Stimulated activated CD8-positive, alpha-beta memory T cell treated with anti-CD3 and anti-CD28 coated beads, Interleukin-15, amount 100 ng/mL, for 4 hours (primary cell): ENCODE measurements at places on chromosomes 5 and 9.

DNA sequence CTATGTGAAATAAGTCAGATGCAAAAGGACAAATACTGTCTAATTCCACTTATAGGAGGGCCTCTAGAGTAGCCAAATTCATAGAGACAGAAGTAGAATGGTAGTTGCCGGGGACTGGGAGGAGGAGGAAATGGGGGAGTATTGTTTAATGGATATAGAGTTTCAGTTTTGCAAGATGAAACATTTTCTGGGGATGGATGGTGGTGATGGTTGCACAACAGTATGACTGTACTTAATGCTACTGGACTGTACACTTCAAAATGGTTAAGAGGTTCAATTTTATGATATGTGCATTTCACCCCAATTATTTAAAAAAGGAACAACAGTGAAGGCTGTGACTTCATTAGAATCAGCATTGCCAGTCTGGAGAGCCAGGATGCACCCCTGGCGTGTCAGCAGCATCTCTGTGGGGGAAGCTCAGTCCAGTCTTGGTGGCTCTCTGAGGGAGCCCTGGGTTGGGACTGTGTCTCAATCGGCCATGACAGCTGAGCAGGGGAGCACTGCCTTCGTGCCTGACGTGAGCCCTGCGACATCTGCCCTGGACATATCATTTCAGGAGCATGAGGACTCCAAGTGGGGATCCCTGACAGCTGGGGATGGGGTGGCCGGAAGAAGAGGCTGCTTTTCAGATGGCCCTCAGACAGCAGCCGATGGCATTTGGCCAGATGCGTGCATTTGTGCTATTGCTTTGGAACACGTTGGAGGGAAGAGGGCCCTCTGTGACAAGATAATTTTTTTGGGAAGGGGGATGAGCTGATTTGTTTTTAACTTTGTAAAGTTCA lies 130.8 kb upstream of the STC2 start:
- no peak for DNase-seq

GRCh38 chr5:174491265-174491664 lies 233.1 kb upstream of the MSX2 start:
- no peak for DNase-seq

DNA sequence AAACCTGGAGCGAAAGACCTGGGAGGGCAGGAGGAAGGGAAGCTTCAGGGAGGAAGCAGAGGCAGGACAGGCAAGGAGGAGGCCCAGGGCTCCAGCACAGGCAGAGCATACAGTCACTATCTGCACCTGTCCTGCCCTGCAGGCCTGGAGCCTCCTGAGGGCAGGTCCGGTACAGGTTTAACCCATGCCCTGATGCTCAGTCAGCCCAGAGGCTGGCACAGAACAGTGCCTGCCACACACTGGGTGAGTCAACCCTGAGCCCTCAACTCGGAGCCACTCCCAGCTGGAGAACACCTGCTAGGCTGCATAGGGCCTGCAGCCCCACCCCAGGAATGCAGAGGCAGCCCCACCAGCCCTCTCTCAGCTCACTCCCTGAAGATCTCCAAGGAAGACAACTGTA lies 161.5 kb upstream of the PHYKPL start:
- DNase-seq = no peak

DNA sequence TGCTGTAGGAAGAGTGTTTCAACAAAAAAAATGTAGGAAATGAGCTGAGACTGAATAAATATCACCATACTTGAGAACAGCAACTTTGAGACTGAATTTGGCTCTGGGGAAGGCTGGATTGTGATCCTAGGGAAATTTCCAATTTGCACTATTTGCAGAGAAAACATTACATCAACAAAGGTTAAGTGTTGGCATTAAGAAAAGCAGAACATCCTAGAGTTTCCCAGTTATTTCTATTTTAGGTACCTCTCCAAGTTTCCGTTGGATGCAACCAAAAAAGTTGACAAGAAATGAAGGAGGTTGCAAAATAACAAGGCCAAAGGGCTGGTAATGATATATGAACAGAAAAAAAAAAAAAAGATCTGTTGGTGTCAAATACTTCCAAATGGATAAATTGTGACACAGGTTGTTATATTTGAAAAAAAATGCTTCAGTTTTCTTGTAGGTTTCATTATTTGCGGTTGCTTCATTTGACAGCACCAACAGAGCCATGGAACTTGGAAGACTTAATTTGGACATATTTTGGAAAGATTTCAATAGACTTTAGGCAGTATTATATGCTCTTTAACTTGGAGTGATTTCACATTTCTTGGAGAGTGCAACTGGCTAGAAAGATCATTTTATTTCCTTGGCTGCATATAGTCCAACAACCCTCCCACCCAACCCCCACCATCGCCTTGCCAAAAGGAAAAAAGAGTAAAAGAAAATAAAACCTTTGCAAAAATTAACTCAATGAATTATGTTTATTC lies 230.8 kb downstream of the ZNF608 start:
- no peak for DNase-seq

- DNase-seq = no peak
Measured at GRCh38 chr5:138716456-138716924, 36.7 kb upstream of the CTNNA1 start.

GRCh38 chr9:16870596-16871335 lies at the start of gene BNC2:
Gene BNC2 (minus strand): TSS chr9:16870670. CDS start chr9:16870648, 22 bp downstream.
- DNase-seq = no peak

DNA sequence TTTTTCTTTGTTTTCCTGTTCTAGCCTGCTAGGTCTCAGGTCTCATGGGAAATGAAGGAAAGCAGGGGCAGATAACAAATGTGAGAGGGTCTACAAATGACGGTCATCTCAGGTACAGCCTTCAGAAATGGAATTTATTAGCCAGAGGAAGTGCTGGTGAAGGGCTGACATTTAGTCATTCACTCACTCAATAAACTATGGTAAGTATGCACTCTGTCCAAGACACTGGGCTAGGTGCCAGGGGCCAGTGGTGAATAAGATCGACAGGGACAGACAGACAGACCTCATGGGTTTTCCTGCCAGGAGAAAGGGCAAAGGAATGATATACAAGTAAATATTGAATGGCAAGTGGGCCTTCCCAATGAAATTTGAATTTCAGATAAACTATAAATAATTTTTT lies 6.3 kb downstream of the PDE6A start:
- DNase-seq = no peak

GRCh38 chr9:7536310-7536939 lies 263.2 kb downstream of the DMAC1 start:
- DNase-seq = no peak

DNA sequence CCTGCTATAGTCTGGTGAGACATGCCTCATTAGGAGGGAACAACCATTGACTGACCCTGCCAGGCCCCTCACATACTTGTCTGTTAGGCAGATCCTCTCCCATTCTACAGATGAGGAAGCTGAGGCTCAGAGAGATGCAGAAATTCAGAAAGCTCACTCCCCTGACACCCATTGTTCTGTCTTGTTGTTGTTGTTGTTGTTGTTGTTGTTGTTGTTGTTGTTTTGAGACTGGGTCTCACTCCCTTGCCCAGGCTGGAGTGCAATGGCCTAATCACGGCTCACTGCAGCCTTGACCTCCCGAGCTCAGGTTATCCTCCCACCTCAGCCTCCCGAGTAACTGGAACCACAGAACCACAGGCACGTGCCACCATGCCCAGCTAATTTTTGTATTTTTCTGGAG lies 13.1 kb upstream of the CFAP157 start:
- no peak for DNase-seq
